ENCODE measurements at places on chromosomes 4 and X.
A peak's percentile ranks its signal among the peaks of the same experiment; 100 is the strongest.

DNA sequence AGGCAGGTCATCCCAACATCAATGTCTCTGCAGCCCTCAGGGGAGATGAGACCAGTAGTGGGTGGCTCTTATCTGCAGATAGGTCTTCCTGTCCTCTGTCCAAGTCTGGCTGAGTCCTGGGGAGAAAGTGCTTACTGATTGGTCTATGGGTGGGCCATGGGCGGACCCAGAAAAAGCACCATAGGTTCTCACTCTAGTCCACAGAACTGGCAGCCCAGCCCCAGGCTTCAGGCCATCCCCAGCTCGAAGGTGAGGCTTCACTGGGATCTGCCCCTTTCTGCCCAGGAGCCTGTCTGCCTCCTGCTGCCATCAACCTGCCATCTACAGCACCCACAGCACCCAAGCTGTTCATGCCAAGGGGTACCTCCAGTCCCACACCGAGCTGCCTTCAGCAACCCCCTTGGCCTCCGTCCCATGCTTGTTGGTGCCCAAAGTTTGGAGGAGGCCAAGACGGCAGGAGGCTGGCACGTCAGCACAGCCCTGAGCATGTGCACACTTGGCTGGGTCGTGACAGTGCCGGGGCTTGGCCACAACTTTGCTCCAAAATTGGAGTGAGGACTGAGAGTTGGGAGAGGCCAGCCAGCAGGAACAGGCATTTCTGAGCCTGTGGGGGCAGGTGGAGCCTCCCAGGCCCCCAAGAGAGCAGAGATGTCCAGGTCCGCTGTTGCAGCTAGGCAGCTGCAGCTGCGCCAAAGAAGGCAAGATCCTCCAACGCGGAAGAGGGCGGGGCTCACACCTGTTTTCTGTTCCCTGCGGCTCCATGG is 99.6 kb downstream of the IQCM start:
- no peak for DNase-seq

- no peak for DNase-seq
These were observed 49.4 kb downstream of the TMEM164 start for GRCh38 chrX:110052303-110052702.

DNA sequence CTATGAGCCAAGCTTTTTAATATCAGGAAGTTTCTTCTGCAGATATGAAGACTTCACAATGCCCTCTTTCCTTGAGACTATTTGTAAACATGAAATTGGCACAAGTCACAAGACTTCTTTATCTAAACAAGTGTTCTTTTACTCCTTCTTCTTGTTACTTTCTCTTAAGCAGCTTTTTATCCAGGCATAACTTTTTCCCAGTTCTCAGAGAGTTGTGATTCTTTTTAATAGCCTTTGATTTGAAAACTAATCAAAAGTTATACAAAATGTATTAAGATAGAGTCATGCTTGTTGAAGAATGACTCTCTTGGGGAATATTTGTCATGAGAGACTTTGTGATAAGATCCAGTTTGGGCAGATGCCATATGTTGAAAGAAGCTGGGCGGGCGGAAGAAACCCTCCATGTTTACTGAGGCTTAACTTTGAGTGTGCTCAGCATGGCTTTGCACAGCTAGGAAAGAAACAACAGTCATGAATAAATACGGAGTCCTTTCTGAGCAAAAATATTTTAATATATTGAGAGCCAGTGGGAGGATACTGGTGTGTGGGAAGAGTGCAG is 39.3 kb downstream of the SYTL5 start:
- no peak for DNase-seq

DNA sequence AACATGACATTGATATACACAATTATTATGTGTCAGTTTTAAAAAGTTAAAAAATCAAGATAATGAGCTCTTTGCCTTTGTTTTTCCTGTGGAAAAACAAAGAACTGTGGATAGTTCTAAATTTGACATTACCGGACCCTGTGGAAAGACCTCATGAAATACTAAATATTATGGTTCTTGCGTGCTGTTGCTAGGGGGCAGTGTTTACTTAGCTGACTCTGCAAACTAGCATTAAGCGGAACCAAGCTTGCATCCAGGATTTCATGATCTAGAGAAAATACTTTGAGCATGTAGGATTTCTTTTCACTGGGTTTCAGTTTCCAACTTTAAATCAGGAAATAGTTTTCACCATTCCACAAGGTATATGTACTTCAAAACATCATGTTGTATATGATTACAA is 33.6 kb downstream of the CLCN4 start:
- peak; percentile 20 for DNase-seq

DNA sequence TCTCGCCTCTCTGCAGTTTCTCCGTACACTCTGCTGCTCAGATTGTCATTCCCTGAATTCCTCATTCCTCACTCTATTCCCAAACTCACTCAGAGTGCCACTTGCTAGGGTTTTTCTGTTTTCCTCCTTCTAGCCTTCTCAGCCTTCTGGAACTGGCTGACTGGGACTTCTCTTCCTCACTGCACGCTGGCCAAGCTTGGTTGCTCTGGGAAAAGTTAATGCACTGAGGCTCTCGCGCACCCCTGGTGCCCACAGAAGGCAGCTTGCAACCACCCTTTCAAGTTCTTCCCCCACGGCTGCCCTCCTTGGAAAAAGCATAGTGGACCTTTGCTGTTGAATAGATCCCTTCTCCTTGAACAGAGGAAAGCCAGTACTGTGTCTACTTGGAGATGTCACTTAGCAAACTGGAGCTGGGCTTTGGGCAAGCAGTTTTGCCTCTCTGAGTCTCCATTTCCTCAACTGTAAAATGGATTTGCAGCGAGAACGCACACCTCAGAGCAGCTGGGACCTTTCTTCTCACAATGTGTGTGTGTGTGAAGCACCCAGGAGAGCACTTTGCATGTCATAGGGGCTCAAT is 6.0 kb upstream of the CCKAR start:
- no peak for DNase-seq

DNA sequence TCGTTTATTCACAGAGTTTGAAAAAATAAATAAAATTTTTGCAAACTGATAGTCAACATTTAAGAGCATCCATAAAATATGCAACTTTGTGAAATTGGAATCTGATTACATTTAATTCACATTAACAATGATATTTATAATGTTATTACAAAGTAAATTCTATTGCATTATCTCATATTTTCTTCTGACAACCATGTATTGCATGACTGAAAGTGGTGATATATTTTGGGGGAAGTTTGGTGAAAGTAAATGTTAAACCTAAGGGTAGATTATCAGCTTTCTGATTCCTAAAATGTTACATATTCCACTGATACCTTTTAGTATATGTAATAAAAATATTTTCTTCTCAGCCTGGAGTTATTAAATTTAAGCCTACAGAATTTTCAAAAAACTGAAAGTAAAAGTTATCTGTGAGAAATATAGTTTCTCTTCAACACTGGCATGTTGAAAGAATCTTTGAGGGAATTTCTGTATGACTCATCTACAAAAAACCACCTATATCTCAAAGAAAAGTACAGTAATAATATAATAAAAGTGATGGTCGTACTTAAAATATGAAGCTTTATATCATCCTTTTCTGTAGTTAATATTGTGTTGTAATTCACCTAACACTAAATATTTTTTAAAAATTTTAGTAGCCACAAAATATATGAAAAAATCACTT is 1179.6 kb upstream of the PCDH7 start:
- no peak for DNase-seq

DNA sequence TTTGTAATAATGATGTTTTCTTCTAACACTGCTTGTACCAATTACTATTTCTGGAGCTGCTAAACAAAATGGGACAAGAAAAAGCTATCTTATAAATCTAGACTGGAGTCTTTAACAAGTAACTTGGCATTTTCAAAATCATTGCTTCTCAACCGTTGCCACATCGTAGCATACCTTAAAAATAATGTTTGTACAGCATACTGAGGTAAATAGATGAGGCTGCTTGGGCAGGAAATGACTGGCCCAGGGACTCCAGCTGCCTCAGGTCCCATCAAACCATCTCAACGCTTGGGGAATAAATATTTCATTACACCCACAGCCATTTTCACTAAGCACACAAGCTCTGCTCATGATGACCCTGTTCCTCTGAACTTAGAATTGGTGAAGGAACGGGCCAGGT is 115.1 kb downstream of the SPANXA1 start:
- no peak for DNase-seq

- DNase-seq, result no peak
These were observed 1081.5 kb upstream of the TENM3 start for GRCh38 chr4:181161669-181162068.

DNA sequence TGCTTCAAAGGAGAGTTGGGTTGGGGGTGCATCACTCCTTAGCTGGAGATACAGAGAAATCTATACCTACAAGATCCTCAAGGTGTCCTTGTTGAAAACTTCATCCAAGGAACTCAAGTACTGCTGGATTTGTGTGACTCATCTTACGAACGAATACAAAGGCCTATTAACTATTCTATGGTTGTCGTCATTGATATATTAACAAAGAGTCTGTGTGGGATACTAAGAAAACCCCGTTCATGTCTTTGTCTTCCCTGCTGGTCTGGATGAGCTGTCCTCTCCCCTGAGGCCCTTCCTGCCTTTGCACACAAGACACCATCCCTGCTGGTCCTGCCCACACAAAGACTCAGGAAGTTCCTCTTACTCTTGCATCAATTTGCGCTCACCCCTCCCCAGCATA is 54.9 kb upstream of the IRF2 start:
- DNase-seq, result peak; percentile 12

- no peak for DNase-seq
These were observed 109.9 kb upstream of the NAP1L5 start for GRCh38 chr4:88807499-88807898.

DNA sequence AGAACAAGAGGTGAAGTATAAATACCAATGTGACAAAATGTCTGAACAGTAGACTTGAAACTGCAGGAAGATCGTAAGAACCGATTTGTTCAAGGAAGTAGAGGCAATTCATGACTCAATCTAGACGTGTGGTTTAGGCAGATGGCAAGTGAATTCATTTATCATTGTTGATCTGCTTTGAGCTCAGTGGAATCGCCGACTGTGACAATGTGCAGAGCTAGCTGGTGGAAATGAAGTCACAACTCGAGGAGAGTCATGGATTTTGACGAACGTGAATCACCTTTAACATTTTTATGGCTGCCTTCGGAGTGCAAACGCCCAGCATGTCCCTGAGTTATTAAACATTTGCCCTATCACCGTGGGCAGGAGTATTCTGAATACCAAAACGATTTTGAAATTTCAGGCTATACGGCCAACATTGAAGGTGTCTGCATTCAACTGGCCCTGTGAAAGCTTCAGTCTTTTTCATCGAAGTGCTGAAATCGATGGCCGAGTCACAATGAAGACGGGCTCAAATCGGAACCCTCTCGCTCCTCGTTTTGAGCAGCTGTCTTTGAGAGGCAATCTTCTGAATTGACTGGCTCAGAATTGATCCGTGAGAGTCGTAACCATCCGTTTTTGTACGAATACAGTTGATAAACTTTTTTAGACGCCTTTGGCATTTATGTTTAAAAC is 689 bp upstream of the OGT start:
- DNase-seq, result no peak

GRCh38 chr4:111960241-111960667 is 185.0 kb upstream of the FAM241A start:
- no peak for DNase-seq

- DNase-seq, result no peak
These were observed 45.0 kb upstream of the ITM2A start for GRCh38 chrX:79412166-79412565.

GRCh38 chr4:164894702-164895101 is 17.7 kb downstream of the APELA start:
- no peak for DNase-seq

DNA sequence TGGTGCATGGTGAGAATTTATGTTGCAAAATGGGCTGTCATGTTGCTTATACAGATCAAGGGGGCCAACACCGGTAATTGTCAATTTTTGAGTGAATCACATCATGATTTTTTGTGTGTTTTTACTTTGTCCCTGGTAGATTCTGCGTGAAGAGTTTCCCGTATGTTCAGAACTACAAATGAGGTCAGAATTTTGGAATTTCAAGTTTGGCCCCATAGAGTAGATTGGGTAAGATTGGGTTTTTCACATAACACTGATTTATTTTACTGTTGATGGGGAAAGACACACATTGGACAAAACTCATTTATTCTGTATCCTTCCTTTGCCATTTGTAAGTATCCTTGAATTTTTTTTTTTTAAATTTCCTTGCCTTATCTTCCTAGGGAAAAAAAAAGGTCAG is 158.5 kb upstream of the MXRA5 start:
- no peak for DNase-seq

DNA sequence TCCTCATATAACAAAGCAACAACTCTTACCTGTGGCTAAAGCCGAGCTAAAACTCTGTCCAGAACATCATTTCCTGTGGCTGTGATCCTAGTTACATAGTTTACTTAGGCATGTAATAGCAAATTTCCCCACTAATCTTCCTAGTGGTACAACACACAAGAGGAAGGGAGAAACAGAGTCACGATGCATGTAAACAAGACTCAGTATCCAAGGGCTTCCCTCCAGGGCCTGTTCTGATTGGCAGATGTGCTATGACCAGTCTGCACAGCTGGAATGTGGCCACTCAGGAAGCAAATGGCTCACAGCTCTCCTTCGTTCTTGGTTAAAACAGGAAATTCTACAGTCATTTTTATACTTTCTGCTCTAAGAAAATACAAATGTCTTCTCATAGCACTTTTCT is 49.2 kb upstream of the PRSS48 start:
- no peak for DNase-seq

- DNase-seq, result no peak
These were observed 556.4 kb upstream of the CPEB2 start for GRCh38 chr4:14445882-14446281.

GRCh38 chr4:131649227-131649626 is 1499.9 kb upstream of the PCDH10 start:
- no peak for DNase-seq

- no peak for DNase-seq
These were observed 492.1 kb downstream of the IL15 start for GRCh38 chr4:142128529-142128928.

GRCh38 chrX:129836827-129837226 is 6.9 kb downstream of the ZDHHC9 start:
- no peak for DNase-seq

- DNase-seq, result no peak
These were observed 251.1 kb upstream of the DIAPH2 start for GRCh38 chrX:96433409-96434077.

DNA sequence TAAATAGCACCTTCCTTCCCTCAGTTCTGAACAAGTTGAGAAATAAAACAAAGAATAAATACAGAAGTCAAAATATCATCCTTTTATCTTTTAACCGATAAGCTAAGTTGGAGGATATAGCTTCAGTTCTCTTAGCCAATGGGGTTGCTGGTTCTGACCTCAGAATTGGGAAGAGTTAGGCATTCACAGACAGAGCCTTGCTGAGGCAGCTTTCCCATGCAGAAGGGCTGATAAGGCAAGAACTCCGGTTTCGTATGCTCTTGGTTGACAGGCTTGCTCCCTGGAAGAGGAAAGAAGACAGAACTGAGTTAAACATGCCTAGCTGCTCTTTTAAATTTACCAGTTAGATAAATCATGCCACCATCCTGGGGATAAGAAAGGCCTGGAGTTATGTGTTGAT is 17.6 kb downstream of the FRAS1 start:
- no peak for DNase-seq

Data from brain pericyte (primary cell).